ENCODE measurements at places on chromosomes 7 and 10. TPM values are rescaled to one million over a fixed set of nuclear protein-coding genes. Genes with fewer than 3 reads are reported as not detected.

The HOXA1 gene
- 0.55 TPM for total RNA-seq

GRCh38 chr10:24382979-24383663 is 174.2 kb downstream of the KIAA1217 start:
- H3K27me3 ChIP-seq = peaks cover 2% of the 10 kb centered on the region
- no peak for DNase-seq
- no peak overlapping the region for H3K27ac ChIP-seq
- H3K4me3 ChIP-seq = no peak overlapping the region
- H3K36me3 ChIP-seq = no peaks in the 10 kb centered on the region

GRCh38 chr7:26787701-26788100 is 76.7 kb downstream of the SKAP2 start:
- H3K4me3 ChIP-seq = no peak overlapping the region
- DNase-seq = no peak
- no peaks in the 10 kb centered on the region for H3K27me3 ChIP-seq
- H3K27ac ChIP-seq = no peak overlapping the region
- H3K36me3 ChIP-seq = peaks cover 31% of the 10 kb centered on the region

The HKDC1 gene
- not detected for total RNA-seq

DNA sequence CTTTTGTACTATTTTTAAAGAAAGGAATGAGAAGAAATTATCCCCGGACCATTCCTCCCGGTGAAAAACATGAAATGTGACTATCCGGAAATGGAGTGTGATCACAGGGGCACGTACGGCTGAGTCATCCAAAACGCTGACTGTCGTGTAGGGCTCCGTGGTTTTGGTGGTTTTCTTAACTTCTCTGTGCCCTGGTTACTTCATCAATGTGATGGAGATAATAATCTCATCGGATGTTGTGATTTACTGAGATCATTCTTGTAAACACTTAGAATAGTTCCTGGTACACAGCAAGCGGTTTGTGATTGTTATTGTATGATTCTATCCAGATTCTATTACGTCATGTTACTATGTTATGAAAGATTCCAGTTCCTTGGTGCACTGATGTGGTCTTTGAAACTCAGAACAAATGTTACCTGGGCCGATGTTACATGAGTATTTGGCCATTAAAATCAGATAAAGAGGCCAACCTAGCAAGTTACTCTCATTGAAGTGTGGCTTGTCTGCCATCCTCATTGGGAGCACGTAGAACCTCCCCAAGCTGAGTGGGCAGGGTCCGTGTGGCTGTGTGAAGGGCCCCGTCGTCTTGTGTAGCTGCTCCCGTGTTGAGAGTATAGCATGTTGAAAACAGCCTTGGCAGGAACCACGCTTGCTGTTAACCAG is 99.5 kb downstream of the CAMK1D start:
- no peak for DNase-seq
- H3K36me3 ChIP-seq = peaks cover 7% of the 10 kb centered on the region
- H3K27ac ChIP-seq = peak overlapping the region; percentile 77
- H3K4me1 ChIP-seq = peaks cover 66% of the 10 kb centered on the region

- peaks cover 62% of the 10 kb centered on the region for H3K27me3 ChIP-seq
- H3K4me1 ChIP-seq = peaks cover 11% of the 10 kb centered on the region
- no peak overlapping the region for H3K4me3 ChIP-seq
- DNase-seq = no peak
- no peak overlapping the region for H3K27ac ChIP-seq
- no peaks in the 10 kb centered on the region for H3K36me3 ChIP-seq
Measured at GRCh38 chr10:114400091-114400490, 4.2 kb downstream of the AFAP1L2 start.

The UPK3B gene
- 3.4 TPM for total RNA-seq

DNA sequence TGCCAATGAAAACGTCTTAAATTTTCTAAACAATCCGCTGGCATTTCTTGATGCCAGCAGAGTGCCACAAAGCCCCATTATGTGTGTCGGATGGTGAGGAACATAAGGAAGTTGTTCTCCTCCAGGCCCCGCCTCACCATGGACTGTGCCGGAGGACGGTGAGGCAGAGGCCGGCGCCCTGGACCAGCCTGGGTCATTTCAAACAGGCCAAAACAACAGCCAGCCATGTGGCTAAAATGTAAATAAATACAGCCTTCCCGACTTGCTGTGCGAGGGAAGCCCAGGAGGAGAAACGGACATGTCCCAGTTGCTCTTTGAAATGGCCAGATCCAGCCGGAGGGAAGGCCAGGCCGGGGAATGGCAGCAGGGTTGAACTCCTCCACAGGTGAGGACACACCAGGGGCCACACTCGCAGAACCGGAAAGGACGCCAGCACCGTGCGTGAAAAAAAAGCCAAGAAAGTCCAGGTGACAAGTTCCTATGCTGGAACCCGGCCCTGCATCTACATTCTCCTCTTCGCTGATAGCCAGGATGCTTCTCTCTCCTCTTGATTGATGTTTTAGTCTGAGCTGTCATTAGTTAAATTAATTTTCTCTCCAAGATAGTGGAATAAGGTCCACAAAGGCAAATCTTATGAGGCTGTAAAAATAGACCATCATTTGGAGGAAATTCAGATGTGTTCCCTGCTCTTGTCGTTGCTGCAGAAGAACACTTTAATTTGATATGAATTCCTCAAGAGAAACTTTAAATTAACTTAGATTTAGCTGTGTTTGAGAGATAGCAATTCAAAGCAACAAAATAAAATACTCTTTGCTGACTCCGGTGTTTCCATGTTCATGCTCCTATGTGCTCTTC is 64.6 kb downstream of the EBF3 start:
- H3K4me3 ChIP-seq = no peak overlapping the region
- no peaks in the 10 kb centered on the region for H3K36me3 ChIP-seq
- no peak for DNase-seq
- no peaks in the 10 kb centered on the region for H3K4me1 ChIP-seq

DNA sequence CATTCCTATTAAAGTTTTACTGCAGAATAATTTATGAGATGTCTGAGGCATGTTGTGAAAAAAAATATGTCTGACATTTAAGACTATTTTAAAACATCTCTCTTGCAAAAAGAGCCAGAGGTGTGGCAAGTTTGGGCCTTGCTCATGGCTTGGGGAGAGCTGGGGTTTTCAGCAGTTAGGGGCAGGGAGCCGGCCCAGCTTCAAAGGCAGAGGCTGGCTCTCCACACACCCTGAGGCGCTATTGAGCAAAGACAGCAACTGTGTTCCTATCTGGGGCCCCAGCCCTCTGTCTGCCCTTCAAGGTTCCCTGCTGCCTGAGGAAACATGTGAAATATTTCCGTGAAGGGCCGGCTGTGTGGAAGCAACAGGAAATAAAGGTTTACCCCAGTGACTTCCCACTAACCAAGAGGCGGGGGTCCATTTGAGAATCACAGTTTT is 94.0 kb downstream of the SORBS1 start:
- H3K27me3 ChIP-seq = peaks cover 20% of the 10 kb centered on the region
- H3K36me3 ChIP-seq = no peaks in the 10 kb centered on the region
- no peak for DNase-seq
- H3K4me3 ChIP-seq = no peak overlapping the region

Measured in activated B cell treated with CpG ODN at 0.5 μM for 24 hours (primary cell).